ENCODE measurements at places on chromosomes 1 and 21.

DNA sequence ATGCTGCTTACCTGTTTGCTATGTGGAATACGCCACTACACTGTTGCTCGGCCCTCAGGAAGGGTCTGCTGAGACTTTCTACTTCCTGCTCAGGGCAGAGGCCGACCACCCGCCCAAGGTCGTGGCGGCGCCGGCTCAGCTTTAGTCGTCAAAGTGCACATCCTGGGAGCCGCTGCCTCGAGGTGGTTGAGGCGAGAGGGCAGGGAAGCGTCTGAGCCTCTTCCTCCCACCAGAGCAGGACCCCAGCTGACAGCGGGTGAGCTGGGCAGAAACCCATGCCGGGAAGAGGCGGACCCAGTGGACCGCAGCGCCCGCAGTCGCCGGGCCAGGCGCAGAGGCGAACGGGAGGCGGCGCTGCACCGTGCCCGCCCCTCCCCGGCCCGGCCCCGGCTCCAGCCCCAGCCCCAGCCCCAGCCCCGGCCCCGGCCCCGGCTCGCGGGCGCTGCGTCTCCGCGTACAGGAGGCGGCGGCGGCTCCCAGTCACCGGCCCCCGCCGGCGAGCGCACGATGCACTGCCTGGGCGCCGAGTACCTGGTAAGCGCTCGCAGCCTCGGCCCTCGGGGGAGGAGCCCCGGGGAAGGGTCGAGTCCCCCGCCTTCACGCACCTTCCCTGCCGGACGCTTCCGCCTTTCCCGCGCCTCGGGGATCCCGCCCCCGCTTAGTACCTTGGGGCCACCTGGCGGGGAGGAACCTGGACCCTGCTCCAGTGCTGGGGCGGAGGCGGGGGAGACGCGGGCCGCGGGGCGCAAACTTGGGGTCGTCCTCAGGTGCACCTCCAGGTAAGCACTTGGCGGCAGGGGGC lies at the start of gene SLC44A3:
SLC44A3 (plus strand) TSS at position 413 of the 802 bp plus-strand sequence; CDS start at position 508, 95 bp downstream.
- no peak for DNase-seq

GRCh38 chr1:9628541-9629444 lies 22.7 kb upstream of the PIK3CD start:
- no peak for DNase-seq

- DNase-seq, result no peak
Measured at GRCh38 chr1:24136956-24137539, 5.9 kb downstream of the IL22RA1 start.

GRCh38 chr1:58094221-58094620 lies 452.3 kb downstream of the OMA1 start:
- no peak for DNase-seq

- DNase-seq, result no peak
Measured at GRCh38 chr1:159929155-159930051, 4.1 kb upstream of the TAGLN2 start.
